Mesothelial cell of epicardium (in vitro differentiated cells): ENCODE measurements at places on chromosomes 2 and 18.

GRCh38 chr2:229674830-229675530 lies 39.4 kb downstream of the DNER start:
- DNase-seq = no peak
- no peak overlapping the region for H3K4me3 ChIP-seq
- H3K4me1 ChIP-seq = no peaks in the 10 kb centered on the region
- no peaks in the 10 kb centered on the region for H3K36me3 ChIP-seq
- H3K27me3 ChIP-seq = peaks cover 74% of the 10 kb centered on the region

DNA sequence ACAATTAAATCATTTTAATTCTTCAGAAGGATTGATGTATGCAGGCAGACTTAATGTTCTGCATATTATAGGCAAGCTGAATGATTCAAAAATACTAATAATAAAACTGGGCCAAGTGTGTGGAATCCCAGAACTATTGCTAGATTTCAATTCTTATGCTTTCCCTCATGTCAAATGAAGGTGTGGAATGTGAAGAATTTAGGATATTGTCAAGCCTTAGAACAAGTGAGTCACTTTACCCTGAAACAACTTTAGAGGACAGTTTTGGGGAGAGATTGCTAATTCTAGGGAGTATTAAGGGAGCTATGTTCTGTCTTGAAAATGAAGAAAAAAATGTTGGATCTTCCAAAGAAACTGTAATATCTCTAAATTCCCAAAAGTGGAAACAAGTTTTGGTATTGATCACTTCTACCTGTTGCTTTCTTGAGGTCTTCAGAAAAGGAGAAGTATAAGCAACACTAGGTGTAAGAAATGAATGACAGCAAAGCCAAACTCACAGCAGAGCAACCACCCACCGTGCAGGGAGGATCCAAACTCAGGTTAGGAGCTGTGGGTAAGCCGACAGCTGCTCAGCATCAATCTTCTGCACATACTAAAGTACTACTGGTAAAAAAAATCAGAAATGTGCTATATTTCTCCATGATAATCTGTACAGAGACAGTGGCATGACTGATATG lies 818.1 kb downstream of the SLC4A3 start:
- H3K27ac ChIP-seq = no peak overlapping the region
- H3K4me1 ChIP-seq = no peaks in the 10 kb centered on the region
- H3K36me3 ChIP-seq = no peaks in the 10 kb centered on the region
- DNase-seq = no peak

DNA sequence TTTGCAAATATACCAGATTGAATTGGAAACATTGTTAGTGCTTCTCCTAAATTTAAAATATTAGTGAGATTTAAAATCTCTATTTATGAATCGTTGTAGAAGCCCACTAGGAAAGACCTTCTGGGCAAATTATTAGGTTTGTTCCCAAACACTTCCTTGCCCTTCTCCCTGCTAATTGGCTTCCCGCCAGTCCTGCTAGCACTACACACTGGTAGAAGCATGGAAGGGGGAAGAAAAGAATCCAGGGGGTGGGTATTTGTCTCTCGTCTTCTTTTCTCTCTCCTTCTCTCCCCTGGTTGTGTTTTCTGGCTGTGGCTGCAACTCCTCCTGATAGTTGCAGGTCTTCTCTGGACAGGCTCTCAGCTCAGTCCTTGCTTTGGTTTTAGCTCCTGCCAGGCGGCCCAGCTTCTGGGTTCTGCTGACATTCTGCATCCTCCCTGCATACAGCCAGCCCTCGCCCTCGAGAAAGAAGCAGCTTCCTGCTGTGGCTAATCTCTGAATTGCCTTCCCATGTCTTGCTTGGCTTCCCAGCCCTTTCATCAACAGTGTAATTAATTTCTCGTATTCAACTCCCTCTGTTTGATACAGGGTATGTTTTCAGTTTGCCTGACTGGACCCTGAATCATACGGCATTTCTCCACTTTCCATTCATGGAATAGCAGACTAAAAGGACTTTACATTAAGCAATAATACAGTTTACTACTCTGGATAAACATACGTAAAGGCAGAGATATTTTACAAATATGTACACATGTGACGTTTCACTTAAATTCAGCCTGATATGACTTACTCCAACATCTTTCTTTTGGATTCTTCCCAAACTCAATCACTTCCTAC lies 6.9 kb upstream of the PARD3B start:
- H3K4me3 ChIP-seq = no peak overlapping the region
- H3K27ac ChIP-seq = no peak overlapping the region
- peaks cover 5% of the 10 kb centered on the region for H3K27me3 ChIP-seq
- H3K36me3 ChIP-seq = no peaks in the 10 kb centered on the region
- no peaks in the 10 kb centered on the region for H3K4me1 ChIP-seq

DNA sequence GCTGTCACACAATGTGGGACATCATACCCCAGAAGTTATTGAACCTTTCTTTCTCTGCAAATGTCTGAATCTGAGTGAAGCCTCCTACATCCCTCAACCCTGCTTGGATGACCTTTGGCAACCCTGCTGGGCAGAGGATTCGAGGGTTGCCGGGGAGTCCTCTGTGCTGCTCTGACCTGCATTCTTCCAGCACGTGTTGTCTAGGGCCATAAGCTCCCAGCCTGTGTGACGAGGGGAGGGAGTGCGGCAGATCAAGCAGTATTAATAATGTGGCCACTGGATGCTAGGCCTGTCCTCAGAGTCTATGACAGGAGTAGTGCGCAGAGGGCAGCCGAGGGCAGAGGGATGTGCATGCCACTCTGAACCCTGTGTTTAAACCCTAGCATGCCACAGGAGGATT lies 58.8 kb downstream of the RPL37A start:
- no peaks in the 10 kb centered on the region for H3K27me3 ChIP-seq
- no peak overlapping the region for H3K4me3 ChIP-seq
- no peaks in the 10 kb centered on the region for H3K36me3 ChIP-seq

DNA sequence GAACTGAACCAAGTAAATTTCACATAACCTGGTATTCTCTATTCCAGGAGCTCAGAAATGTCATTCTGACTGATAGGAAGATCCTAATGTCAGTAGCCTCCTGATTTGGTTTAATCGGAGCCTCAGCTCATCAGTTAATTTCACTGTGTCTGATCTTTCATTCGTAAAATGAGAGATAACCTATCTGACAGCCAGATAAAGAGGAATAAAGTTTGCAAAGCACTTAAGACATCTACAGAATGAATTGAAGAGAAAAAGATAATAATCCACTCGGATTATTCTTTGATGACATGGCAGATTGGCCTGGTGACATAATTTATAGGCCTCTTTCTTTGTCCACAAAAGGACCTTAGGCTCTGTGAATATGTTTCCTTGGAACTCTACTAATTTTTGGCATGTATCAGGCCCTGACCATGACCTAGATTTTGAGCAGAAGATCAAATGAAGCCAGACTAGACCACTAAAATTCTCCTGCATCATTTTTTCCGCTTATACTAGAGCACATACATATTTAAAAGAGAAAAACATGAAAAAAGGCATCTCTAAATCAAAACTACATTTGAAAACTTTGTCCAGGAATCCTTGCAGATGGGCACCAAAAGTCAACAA lies 312.4 kb downstream of the MTX2 start:
- no peak overlapping the region for H3K27ac ChIP-seq
- H3K27me3 ChIP-seq = peaks cover 4% of the 10 kb centered on the region
- H3K36me3 ChIP-seq = peaks cover 2% of the 10 kb centered on the region
- peaks cover 36% of the 10 kb centered on the region for H3K4me1 ChIP-seq
- H3K4me3 ChIP-seq = no peak overlapping the region

DNA sequence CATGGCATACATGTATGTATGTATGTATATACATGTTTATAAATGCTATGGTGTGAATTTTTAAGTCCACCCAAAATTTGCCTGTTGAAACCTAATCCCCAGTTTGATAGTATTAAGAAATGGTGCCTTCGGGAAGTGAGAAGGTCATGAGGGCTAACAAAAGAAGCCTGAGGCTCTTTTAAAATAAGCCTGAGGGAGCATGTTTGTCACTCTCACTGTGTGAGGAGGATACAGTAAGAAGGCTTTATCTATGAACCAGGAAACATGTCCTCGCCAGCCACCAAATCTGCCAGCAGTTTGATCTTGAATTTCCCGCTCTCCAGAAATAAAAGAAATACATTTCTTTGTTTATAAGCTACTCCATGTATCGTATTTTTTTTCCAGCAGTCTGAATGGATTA lies 163.0 kb upstream of the LINC00305 start:
- no peak for DNase-seq
- peaks cover 5% of the 10 kb centered on the region for H3K36me3 ChIP-seq
- H3K4me1 ChIP-seq = peaks cover 1% of the 10 kb centered on the region

DNA sequence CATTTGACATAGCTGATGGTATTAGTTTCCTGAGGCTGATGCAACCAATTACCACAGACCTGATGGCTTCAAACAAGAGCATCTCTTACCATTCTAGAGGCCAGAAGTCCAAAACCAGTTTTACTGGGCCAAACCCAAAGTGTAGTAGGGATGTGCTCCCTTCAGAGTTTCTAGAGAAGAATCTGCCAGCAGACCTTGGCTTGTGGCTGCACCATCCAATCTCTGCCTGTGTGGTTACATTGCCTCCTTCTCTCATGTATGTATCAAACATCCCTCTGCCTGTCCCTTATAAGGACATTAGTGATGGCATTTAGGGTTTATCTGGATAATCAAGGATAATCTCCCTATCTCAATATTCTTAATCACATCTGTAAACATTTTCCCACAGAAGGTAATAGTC lies 4.5 kb upstream of the SNRNP27 start:
- H3K27me3 ChIP-seq = no peaks in the 10 kb centered on the region
- H3K4me3 ChIP-seq = no peak overlapping the region
- DNase-seq = no peak
- no peak overlapping the region for H3K27ac ChIP-seq

DNA sequence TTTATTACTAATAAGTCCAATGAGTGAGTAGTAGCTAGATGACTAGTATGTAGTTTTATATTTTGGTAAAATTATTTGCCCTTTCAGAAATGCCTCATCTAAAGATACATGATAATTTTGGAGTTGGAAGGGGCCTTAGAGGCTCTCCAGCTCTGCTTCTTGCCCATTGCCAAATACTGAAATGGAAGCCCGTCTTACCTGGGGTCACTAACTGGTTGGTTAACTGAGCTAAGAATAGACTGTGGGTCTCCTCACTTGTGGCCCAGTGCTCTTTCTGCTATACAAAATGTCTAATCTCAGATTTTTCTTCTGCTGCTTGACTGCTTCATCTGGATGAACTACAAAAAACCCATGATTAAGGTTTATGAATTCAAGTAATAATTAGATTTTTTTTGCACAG lies 67.1 kb downstream of the CLIP4 start:
- no peak overlapping the region for H3K4me3 ChIP-seq
- no peak for DNase-seq
- no peaks in the 10 kb centered on the region for H3K4me1 ChIP-seq
- H3K27ac ChIP-seq = no peak overlapping the region
- peaks cover 9% of the 10 kb centered on the region for H3K36me3 ChIP-seq

- peak; percentile 30 for DNase-seq
- H3K4me3 ChIP-seq = no peak overlapping the region
- no peak overlapping the region for H3K27ac ChIP-seq
- peaks cover 8% of the 10 kb centered on the region for H3K4me1 ChIP-seq
These were observed 4.5 kb upstream of the NPPC start for GRCh38 chr2:231930593-231931281.

- H3K36me3 ChIP-seq = no peaks in the 10 kb centered on the region
- DNase-seq = no peak
- no peak overlapping the region for H3K27ac ChIP-seq
- H3K4me1 ChIP-seq = no peaks in the 10 kb centered on the region
- no peaks in the 10 kb centered on the region for H3K27me3 ChIP-seq
These were observed 165.9 kb upstream of the MSH6 start for GRCh38 chr2:47617028-47617427.

DNA sequence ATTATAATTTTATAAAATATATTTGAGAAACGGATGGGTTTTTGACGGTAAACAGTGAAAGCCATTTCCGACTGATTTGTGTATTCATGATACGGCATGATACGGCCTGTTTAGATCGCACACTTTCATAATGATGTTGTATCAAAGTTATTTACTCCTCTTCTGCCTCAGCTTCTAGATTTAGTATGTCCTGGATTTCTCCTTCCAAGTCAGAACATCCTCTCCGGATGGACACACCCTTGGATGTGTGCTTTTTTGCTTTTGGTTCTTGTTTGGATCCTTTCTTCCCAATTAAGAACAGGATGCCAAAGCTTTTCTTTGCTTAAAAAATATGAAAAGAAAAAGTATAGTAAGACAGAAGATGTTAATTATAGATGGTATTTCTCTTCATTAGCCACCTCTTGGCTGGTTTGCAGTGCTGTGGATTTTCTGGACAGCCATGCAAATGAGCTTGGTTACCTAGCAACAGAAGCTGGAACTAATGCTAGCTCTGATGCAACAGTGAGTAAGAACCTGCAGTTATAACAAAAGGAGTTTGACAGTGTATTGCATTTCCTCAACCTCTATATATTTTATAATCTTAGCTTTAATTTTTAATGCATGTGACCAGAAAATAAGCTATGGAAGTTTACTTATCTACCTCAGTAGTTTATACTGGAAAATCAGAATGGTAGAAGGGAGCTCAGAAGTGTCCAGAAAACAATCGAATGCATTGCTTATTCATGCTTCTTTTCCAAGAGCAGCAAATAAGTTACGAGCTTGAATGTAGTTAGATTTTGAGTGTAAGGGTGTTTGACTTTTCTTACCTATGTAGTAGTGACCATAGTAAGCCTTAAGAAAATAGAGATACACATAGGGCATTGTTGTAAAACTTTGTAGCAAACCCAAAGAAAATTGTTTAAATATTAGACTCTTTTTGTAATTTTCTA lies 27.9 kb downstream of the RMND5A start:
- no peak for DNase-seq
- H3K27me3 ChIP-seq = no peaks in the 10 kb centered on the region
- H3K36me3 ChIP-seq = peaks cover 60% of the 10 kb centered on the region
- no peak overlapping the region for H3K4me3 ChIP-seq
- no peaks in the 10 kb centered on the region for H3K4me1 ChIP-seq

DNA sequence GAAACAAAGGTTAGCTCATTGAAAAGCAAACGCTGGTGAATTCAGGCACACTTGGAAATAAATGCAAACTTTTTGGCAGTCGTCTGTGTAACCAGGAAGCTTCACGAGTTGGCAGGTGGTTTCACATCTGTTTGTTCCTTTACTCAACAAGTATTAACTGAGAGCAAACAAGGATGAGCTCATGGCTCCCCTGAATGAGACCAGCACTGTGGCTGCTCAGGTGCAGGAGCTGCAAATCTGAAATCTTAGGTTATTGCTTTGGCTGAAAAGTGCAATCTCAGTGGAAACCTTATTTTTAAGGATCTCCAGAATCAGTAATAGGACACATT lies 46.3 kb downstream of the SH3RF3 start:
- H3K36me3 ChIP-seq = peaks cover 2% of the 10 kb centered on the region
- no peak overlapping the region for H3K4me3 ChIP-seq
- no peak for DNase-seq
- H3K27me3 ChIP-seq = no peaks in the 10 kb centered on the region
- no peak overlapping the region for H3K27ac ChIP-seq
- H3K4me1 ChIP-seq = peaks cover 31% of the 10 kb centered on the region

- no peak overlapping the region for H3K27ac ChIP-seq
- no peaks in the 10 kb centered on the region for H3K27me3 ChIP-seq
- DNase-seq = no peak
- H3K4me3 ChIP-seq = no peak overlapping the region
- H3K36me3 ChIP-seq = peaks cover under 1% of the 10 kb centered on the region
These were observed 164.1 kb downstream of the KIAA1328 start for GRCh38 chr18:36993068-36993467.

- H3K4me1 ChIP-seq = peaks cover 3% of the 10 kb centered on the region
- no peak for DNase-seq
- no peaks in the 10 kb centered on the region for H3K36me3 ChIP-seq
These were observed 138.7 kb downstream of the SPP2 start for GRCh38 chr2:234189230-234189629.

GRCh38 chr2:145464866-145465265 lies 944.9 kb upstream of the ZEB2 start:
- H3K4me1 ChIP-seq = no peaks in the 10 kb centered on the region
- no peak for DNase-seq
- no peak overlapping the region for H3K4me3 ChIP-seq
- H3K27ac ChIP-seq = no peak overlapping the region
- H3K27me3 ChIP-seq = no peaks in the 10 kb centered on the region

- DNase-seq = no peak
- no peaks in the 10 kb centered on the region for H3K36me3 ChIP-seq
These were observed 20.6 kb downstream of the TEX44 start for GRCh38 chr2:231613331-231613662.
